Choroid plexus epithelial cell (primary cell): ENCODE measurements at places on chromosomes 1 and 21.

DNA sequence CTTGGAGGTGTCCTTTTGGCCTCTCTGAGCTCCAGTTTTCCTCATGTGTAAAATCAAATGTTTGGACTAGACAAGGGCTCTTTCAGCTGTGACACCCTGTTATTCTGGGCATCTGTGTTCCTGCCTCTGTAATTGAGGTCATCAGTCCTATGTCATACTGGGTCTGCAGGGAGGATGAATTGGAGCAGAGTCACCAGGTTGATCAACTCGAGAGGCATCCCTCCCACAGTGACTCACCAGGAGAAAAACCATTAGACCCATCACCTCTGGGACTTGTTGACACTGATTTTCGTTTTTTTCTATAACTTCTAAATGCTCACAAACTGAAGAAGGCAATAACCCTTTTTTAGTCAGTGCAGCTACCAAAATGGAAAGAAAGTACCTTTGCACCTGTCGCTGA, 82.2 kb downstream of the ST6GALNAC5 start:
- no peak for DNase-seq

DNA sequence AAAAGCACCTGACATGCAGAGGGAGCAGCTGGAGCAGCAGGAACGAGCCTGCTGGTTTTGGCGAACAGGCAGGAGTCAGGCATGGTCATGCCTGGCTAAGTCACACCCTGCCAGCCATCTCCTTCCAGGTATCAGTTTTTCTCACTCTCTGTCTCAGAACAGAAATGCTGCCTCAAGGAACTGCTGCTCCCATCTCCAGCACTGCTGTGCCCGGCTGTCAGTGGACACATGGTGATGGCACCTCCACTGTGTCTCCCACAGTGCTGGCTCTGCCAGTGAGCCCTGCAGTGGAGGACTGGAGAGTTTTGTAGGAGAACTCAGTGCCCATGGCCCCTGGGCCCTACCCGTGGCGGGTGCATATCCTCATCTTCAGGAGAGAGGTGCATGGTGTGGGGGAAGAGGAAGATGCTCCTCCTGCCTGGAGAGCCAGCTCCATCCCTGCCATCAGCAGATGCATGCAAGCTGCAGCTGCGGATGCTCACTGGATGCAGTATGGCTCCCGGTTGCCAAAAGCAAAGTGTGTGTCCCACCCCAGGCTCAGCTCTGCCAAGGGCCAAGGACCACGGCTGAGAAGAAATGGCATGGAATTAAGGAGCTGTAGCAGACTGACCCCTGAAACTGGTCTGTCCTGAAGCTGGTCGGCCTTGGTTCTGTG, 114.7 kb downstream of the GRIK3 start:
- no peak for DNase-seq

DNA sequence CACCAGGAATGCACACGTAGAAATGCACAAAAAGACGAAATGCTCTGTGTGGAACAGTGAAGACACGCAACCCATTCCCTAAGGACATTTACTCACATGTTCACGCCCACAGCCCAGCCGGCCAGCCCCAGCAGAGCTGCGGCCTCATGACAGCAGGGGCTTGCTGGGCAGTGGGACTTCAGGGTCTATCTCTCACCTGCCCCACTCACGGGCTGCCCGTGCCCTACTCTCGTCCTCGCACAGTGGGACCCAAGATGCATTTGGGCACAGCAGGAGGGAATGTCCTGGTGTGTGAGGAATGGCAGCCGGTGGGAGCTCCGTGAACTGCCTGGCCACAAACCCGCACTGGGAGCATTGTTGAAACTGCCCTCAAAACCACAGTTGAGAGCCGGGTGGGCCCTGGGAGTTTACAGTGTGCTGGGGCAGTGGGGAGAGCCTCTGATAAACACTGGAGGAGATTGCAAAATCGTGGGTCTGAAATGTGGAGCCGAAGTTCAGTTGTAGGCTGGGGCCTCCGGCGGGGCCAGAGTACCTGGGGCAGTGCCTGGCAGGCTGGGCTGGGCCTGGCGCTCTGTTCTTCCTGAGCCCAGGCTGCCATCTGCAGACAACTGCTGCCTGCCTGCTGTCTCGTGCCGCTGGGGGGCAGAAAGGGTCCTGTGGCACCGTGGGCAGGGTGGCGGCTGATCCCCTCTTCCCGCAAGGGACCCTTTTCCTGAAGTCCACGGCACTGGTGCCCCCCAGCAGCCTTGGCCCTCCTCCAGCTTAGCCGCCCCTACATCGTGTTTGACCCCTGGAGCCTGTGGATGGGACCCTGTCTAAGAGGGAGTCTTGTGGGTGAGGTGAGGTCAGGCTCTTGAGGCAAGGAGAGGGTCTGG, 20.7 kb upstream of the POFUT2 start:
- DNase-seq, result peak; percentile 98

- no peak for DNase-seq
Measured at GRCh38 chr1:39082010-39082799, 56.1 kb downstream of the NDUFS5 start.

DNA sequence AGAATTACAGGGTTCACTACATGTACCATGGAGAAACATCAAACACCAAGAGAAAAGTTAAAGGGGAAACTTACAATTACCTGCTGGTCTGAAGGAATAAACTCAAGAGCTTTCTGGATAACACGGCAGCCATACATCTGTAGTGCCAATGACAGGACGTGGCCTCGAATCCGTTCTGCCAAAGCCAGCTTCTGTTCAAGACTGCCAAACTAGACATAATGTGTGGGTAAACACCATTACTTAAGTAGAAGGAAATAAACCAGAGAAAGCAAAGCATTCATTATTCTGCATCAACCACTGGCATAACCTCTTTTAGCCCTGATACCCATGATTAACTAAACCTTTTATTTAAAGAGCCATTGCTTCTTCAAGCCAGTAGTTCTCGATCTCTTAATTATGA, 41.5 kb upstream of the SDC3 start:
- no peak for DNase-seq
